Upper lobe of right lung (tissue), 1 donor: ENCODE measurements at places on chromosomes 3 and 15.

DNA sequence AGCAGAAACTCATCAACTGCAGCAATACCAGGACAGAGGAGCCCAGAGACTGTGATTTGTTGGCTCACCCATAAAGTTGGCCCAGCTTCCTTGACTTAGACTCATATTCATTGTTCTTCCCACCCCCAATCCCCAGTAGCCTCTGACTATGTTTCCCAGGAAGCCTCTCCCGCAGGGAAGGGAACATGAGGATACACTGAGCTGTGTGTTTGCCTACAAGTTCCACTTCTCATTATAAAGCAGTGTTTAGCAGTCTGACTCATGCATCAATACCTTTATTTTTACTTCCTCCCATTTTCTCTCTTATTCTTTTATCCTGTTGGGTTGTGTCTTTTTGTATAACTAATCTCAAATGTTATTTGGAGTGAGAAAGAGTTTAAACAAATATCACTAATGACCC, 111.6 kb upstream of the PHLDB2 start:
- DNase-seq = no peak

DNA sequence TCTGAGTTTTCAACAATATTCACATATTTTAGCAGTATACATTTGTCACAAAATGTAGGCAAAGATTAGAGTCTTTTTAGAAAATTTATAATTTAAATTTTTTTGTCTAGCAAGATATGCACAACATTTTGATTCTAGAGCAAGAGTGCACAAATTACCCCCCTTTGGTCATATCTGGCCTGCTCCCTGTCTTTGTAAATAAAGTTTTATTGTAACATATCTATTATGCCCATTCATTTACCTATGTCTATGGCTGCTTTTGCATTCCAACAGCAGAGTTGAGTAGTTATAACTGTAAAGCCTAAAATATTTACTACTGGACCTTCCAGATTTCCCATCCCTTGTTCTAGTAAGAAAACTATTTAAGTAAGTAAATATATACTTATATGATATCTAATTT, 430.7 kb downstream of the EDEM1 start:
- no peak for DNase-seq

- DNase-seq = no peak
Observed at GRCh38 chr3:57382933-57383332, 90.4 kb upstream of the ASB14 start.

DNA sequence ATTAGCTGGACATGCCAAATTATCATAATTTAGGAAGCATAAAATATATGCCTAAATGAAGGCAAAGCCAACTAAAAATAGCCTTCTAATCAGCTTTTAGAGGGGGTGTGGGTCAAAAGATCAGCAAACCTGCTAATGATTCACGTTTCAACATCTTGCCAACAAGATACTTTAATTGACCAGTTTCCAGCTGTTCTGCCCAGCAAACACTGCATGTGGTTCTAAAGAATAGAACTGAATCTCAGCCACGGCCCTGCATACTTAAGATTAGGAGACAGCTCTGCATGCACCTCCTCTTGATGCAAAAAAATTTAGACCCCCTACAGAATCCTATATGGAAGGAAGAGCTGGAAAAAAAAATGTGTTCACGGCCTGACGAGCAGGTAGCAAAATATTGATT, 500.5 kb downstream of the TBL1XR1 start:
- DNase-seq = no peak

- DNase-seq = no peak
Observed at GRCh38 chr3:151557068-151557840, 96.4 kb upstream of the IGSF10 start.

DNA sequence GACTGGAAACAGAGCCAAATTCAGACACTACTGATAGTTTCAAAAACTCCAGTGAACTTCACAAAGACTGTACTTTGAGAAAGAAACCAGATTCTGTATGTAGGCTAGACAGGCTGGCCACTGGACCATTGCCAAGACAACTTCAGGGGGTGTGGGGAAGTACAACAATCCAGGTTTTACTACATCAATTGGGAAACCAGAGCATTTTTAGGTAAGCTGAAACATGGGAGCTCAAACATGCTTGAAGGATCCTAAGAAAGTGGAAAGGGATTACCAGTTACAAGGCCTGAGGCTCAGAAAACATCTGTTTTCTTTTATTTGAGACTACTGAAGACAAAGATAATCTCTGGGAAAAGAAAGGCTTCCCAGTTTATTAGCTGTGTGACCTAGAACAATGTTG, 26.9 kb upstream of the ZNF280D start:
- no peak for DNase-seq

GRCh38 chr3:156781310-156782230, 44.6 kb upstream of the LEKR1 start:
- DNase-seq = no peak

GRCh38 chr15:43214592-43215295, 6.1 kb downstream of the EPB42 start:
- no peak for DNase-seq

- no peak for DNase-seq
Observed at GRCh38 chr3:125110016-125110875, 54.4 kb upstream of the HEG1 start.

DNA sequence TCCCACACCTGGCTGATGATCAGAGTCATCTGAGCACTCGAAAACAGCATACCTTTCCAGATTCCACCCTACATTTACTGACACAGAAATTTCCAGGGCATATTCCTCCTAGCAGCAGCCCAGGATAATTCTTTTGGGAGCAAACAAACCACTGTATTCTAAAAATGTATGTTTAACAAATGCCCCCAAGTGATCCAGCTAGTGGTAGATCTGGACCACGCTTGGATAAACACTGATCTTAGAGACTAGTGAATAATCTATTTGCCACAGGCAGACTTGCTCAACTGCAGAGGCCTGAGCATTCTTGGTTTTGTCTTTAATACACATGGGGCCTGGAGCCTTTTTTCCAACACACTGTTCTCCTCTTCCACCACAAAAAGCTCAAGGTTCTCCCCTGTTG, 89.6 kb downstream of the TM4SF4 start:
- no peak for DNase-seq

DNA sequence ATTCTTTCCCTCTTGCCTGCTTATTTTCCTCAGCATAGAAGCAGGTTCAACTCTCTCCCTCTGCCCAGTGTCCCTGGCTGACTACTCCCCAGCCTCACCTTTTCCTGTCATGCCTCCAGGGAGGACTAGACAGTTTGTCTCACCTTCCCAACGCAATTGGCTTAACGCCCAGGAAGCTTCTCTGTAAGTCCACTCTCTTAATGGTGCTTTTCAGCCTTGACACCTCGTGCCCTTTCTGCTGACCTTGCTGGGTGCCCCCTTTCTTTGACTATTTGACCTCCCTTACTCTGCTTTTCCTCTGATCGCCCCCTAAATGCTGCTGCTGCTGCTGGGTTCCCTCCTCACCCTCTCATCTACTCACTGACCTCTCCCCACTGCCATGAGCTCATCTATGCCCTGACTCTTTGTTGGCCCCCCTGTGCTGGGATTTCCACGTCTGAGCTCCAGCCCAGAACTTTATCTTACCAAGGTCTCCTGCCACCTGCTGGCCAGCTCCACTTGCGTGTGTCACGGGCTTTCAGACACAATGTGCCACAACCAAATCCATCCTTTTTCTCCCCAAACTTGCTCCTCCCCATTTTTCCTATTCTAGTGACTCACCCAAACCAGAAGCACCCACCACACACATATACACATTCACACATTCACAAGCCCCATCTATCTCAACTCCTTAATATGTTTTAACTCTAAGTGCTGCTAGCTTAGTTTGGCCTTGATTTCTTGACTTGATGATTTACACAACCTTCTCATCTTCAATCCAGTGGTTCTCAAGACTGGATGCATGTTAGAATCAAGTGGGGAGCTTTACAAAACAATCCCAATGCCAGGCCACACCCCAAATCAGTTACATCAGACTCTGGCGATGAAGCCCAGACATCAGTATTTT, 16.6 kb downstream of the EPB42 start:
- DNase-seq = no peak

GRCh38 chr15:62138124-62138523, 27.0 kb downstream of the C2CD4B start:
- no peak for DNase-seq

DNA sequence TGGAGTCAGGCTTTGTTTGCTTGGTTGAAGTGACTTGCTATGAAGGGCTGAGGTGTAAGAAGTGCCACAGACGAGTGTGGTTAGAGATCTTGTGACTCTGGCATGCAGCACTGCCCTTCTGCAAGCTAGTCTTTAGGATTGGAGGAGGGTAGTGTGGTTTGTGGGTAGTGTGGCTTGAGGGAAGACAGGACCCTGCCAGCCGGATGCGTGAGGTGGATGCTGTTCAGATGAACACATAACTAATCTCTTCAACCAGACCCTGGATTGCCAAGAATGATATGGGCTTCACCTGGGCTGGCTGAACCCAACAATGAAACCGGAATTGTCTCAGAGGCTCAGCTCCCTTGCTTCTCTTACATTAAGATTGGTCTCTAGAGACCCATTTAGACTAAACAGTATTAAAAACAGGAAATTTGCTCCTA, 32.7 kb downstream of the STARD9 start:
- no peak for DNase-seq

GRCh38 chr3:23071296-23071695, 131.8 kb upstream of the UBE2E2 start:
- DNase-seq = no peak
